Motor neuron (in vitro differentiated cells): ENCODE measurements at places on chromosomes 6 and 20. TPM values are rescaled to one million over a fixed set of nuclear protein-coding genes. Genes with fewer than 3 reads are reported as not detected.

DNA sequence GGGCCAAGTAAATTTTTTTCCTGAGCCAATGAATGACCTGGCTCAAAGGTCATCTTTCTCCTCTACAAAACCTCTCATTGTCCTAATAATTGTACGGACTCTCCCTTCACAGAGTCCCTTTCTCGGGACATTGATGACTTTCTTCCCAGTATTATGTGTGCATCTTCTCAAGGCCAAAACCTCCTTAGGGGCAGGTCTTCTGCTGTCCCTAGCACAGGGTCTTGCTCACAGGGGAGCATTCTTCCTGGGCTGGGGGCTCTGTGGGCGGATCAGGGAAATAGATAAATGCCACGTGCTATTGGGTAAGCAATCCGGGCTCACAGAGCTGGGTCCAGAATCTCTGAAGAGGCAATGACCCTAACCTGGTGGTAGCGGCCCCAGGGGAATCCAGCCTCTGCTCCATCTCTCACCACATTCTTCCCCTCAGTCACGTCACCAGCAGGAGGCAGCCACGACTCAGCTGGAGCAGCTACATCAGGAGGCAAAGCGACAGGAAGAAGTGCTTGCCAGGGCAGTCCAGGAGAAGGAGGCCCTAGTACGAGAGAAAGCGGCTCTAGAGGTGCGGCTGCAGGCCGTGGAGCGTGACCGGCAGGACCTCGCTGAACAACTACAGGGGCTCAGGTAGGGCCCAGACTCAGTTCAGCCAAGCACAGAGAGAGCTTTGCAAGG is 23.5 kb downstream of the CEP250 start:
- ATAC-seq, result no peak

GRCh38 chr6:105886066-105886813 is 199.9 kb upstream of the PRDM1 start:
- ATAC-seq, result no peak

DNA sequence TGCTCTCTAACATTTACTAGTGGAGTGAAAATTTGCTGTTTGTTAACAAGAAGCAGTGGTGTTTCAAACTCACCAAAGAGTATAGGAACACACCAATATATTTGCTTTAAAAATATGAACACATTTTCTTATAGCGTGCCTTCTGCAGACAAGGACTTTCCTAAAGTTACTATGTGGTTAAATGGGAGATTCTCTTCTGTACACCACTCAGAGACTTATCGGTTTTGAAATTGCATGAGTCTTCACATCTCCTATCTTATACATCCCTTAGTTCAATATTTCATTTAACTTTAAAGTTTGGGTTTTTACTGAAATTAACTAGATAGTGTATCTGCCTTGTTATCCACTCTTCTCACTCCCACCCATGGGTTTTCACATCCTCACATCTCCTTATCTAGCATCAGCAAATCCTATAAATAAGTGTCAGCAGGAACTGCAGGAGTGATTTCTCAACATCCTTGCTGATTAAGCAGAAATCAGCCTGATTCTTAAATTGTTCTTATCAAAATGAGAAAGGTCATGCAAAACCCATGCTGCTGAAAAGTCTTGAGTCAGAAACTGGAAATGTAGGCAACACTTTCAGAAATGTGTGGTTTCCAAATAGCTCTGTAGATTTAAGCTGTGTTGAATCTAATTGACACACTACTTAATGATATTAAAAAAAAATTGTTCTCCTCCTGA is 1075.6 kb upstream of the GJE1 start:
- no peak for ATAC-seq

DNA sequence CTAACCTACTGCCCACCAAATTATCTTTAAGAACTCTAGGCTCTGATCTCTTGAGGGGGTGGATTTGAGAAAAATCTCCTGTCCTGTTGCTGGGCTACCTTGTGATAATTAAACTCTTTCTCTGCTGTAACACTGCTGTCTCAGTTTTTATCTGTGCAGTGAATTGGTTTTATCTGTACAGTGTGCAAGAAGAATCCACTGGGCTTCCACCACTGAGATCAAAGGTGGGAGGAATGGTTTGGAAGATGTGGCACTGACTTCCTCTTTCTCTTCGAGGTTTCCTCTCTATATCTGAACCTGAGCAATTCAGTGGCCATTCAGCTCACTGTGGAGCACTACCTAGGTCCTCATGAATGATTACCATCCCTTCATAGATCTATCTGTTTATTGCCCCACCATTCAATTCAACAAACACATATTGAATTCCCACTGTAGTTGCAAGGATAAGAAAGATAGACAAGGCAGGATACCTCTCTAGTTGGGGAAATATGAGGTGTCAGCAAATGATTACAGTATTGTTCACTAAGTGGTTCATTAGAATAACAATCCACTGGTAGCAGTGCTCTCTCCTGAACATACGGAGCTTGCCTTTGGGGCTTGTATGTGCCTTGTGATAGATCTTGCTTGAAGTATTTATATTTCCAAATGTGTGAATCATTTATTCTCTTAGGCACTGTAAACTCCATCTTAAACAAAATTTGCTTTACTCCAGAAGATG is 172.1 kb upstream of the ARG1 start:
- no peak for ATAC-seq

GRCh38 chr20:51769976-51770615 is 1.9 kb upstream of the ATP9A start:
- ATAC-seq, result no peak

DNA sequence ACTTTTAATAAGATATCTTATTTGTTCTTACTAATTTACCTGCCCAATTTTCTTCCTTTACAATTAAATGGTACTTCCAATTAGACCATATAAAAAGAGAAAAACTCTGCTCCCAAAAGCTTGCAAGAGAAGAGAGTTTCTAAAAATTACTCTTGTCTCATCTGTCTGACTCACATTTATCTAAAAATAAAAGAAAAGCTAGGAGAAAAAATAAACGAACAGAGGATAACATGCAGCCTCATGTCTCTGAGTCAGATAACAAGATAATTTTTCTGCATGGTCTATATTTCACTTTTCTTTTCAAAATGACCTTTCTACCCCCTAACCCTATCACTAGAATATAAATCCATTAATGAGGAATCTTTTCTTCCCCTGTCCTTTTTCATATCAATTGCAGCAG is 127.2 kb upstream of the TCF21 start:
- no peak for ATAC-seq

- no peak for ATAC-seq
Measured at GRCh38 chr6:116876635-116877611, at the start of gene RFX6. RFX6 (plus strand) TSS chr6:116877242; CDS start chr6:116877276, 34 bp downstream.

GRCh38 chr20:21229163-21229562 is 74.0 kb upstream of the XRN2 start:
- peak; percentile 89 for ATAC-seq

DNA sequence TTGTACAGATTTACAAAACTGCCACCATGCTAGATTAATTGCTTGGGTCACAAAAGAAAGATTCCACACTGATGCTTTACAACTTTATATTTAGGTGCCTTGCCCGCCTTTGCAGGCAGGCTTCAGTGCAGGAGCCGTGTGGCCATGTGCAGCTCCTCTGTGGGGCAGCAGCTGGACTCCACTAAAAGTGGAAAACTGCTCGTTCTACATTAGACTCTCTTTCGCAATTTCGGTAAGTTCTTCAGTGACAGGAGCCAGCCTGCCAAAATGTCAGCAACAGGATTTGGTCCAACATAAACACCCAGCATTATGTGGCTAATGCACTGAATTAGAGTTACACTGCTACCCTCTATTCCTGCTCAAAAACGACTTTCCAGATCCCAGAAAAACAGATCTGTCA is 174.4 kb upstream of the KCNK16 start:
- no peak for ATAC-seq

Gene C2
- 0.83 and 2.4 TPM in 2 replicates for total RNA-seq

DNA sequence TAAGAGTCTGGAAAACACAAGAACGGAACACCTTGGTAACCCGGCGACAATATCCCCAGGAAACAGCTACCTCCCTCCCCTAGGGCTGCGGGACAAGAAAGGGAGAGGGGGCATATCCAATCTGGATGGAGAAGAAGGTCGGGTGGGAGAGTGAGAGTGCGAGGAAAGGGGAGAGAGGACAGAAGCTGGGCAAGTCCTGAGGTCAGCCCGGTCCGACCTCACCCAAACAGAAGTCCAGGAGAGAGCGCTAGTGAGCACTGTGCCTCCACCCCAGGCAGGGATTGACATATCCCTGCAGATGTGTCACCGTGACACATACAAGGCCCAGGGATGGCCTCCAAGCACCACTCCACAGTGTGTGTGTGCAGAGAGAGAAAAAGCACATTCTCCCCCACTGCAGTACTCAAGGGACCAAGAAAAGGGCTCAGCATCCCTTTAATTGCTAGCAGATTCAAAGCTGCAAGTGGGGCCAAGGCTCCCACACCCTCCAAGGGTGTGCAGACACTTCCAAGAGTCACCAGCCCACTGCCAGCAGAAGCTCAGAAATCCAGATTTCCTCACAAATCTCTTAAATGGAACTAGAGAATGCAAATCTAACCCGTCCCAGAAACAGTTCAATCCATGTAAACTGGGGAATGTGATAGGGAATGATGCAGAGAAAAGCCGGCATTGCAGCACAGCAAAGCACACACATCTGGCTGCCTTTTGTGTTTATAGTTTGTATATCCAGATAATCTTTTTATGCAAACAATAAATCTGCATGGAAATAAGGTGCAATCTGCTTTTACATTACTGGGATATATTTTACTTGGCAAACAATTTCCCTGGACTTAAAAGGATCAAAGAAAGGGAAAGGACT is 3.1 kb downstream of the PXDC1 start:
- peak; percentile 19 for ATAC-seq

DNA sequence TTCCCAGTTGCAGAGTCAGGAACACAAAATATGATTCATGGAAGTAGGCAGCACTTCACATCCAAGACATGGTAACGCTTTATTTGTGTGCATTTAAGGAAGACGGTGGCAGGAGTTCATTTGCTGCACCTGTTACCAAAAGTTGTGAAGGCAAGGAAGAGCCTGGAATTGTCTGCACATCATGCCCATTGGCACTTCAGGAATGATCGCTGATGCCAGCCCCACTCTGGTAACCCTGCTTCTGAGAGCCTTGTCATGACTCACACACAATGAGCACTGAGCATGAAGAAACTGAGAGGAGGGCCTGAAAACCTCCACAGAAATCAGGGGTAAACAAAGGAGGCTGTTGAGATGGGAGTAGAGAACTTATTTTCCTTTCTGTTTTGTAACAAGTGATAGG is 181.1 kb downstream of the RPS12 start:
- no peak for ATAC-seq

DNA sequence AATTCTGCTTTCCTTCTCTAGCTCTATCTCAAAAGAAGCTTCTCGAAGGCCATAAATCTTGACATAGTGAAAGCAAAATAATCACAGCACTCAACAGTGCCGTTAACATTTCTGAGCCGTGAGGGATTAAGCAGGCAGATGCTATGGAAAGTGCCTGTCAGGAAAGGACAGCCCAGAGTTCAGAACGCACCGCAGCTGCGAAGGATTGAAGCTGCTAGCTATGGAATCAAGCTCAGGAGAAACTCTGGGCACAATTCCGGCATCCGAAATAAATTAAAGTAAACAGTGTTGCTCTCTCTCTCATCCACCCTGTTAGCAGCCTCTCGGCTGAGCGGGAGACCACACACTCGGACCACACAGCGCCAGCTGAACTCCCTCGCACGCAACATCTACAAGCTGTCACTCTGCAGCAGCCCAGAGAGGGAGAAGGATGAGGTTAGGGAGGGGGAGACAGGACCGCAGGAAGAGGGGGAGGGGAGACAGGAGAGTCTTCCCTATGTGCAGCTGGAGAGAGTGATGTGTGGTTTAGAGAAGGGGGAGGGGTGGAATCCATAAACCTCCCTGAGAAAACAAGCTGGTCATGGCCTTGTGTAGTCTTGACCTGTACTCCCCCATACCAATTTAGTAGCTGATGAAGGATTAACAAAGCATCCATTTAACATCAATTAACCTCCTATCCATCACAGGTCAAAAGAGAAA is 9.0 kb downstream of the EXOC2 start:
- peak; percentile 76 for ATAC-seq

Gene HLA-G
- not detected in 2 replicates for total RNA-seq

Gene ACOT13
- total RNA-seq, result 24.8 and 27.5 TPM in 2 replicates

GRCh38 chr6:39910744-39911143 is 23.5 kb downstream of the MOCS1 start:
- no peak for ATAC-seq

DNA sequence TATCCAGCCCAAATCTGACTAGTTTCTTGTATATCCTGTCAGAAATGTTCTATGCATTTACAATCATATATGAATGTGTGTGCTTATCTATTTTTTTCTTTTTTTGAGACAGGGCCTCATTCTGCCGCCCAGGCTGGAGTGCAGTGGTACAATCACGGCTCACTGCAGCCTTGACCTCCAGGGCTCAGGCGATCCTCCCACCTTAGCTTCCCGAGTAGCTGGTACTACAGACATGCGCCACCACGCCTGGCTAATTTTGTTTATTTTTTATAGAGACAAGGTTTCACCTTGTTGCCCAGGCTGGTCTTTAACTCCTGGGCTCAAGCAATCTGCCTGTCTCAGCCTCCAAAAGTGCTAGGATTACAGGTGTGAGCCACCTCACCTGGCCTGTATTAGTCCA is 3.0 kb upstream of the RAB44 start:
- no peak for ATAC-seq

DNA sequence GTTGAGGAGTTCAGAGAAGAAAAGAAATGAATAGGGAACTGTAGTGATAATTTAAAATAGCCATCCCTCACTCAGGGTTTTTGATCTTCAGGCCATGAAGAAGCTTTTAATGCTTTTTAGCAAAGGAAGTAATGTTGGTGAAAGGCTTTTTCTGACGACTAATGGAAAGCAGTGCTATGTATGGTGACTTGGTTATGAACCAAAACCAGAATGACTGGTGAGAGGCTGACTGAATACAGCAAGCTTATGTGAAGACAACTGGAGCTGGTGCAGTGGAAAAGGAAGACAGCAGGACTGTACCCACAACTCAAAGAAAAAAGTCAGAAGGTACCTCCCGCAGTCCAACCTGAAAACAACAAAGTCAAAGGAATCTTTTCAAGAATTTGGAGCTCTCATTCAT is 118.8 kb downstream of the PRDM1 start:
- no peak for ATAC-seq

Gene CASS4
- total RNA-seq, result 0.10 and 0.11 TPM in 2 replicates

Gene TRAPPC3L
- total RNA-seq, result not detected in 2 replicates

DNA sequence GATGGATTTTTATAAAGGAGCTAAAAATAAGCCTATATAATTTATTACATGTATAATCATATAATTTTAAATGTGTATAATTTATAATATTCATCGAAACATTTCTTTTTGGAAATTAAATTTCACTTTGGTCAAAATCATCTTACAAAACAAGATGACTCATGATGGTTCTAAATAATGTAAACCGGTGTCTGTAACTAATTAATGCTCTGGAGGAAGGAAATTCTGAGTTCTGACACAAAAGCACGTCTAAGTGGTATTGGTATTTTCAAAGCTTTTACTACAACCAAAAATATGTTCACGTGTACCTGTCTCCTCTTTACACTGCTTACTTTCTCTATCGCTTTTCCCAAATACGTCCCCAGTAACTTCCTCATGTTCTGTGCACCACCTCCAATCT is 134.1 kb downstream of the MTHFD1L start:
- no peak for ATAC-seq
